ENCODE measurements at places on chromosomes 4 and X.

DNA sequence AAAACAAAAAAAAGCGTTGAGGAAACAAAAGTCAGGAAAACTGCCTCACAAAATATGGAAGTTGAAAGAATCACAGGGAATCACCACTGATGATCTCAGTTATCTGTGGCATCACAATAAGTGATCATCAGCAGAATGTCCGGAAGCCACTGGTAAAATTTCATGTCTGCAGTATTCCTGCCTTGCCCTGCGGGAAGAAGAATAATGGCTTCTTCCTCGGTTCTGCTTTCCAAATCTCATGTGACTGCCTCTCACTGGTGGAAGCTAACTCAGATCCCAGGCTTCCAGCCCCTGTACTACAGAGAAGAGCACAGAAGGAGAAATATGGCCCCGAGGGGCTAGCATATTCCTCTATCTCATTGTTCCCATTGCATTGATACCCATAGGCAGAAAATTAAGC is 12.7 kb upstream of the ZNF330 start:
- no peak for DNase-seq

DNA sequence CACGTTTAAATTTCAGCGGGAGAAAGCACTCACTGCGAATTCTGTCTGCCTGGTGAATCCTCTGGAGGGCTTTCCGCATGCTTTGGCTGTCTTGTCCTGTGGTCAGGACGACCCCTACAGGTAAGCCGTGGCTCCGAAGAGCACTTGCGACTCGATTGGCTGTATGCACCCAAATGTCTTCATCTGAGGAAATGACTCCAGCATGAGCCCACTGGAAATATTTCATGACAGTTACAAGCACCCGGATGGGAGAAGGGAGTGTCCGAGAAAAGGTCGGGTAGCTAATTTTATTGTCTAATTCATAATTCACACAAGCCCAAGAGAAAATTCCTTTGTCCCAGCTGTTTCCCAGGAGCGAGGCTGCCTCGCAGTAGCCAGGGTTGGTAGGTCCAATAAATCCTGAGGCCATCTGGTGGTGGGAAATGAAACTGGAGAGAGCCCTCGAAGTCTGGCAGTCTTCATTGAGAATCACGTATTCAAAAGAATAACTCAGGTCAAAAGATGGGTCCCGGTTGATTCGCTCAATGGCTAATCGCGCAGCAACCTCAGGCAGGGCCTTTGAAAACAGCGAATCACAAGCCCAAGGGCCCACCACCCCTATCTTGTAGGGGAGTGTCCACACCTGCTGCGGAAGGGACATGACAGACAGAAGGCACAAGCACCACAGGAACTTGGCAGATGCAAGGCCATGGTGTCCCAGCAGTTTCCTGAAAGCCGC is 6.6 kb downstream of the GUCY2F start:
- no peak for DNase-seq

- DNase-seq = no peak
These were observed 279.0 kb downstream of the CFAP47 start for GRCh38 chrX:36198575-36198974.

- no peak for DNase-seq
These were observed 14.5 kb upstream of the LRBA start for GRCh38 chr4:151029537-151029936.

DNA sequence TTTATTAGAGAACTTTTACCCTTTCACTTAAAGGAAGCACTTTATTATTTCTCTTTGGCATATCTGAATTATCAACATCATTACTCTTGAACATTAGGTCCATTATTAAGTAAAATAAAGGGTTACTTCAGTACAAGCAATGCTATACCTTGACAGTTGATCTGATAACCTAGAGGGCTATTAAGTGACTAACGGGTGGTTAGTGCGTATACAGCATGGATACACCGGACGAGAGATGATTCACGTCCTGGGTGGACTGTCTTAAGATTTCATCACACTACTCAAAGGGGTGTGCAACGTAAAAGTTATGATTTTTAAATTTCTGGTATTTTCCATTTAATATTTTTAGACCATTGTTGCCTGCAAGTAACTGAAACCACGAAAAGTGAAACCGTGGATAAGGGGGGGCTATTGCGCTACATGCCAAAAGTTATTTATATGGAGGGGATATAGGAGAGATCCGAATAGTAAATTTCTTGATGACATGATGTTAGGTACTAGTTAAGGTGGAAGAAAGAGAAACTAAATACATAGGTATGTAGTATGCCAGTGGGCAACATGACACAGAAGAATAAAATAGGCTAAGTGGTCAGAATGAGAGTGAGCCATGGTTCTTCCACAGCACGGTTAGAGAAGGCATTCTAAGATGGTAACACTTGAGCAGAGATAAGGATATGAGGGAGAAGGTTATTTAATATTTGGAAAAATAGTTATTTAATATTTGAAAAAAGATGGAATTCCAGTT is 230.8 kb upstream of the ANKRD50 start:
- no peak for DNase-seq

DNA sequence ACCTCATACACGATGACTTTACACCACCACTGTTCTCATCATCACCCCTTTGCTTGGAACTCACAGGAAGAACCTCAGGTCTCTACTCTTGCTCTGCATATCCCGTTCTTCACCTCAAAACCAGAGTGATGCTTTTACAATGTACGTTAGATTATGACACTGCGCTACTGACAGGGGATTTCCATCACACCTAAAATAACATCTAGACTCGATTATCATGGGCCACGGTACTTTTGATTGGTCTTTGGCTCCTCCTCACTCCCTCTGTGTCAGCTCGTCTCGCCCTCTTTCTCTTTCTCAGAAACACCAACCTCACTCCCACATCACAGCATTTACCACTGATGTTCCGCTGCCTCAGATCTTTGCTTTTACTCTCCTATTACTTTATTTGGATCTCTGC is 172.4 kb downstream of the TLL1 start:
- DNase-seq = no peak

- DNase-seq = no peak
These were observed 141.1 kb upstream of the NDST3 start for GRCh38 chr4:117893207-117893606.

- no peak for DNase-seq
These were observed 23.7 kb downstream of the ACSL1 start for GRCh38 chr4:184801781-184802696.

DNA sequence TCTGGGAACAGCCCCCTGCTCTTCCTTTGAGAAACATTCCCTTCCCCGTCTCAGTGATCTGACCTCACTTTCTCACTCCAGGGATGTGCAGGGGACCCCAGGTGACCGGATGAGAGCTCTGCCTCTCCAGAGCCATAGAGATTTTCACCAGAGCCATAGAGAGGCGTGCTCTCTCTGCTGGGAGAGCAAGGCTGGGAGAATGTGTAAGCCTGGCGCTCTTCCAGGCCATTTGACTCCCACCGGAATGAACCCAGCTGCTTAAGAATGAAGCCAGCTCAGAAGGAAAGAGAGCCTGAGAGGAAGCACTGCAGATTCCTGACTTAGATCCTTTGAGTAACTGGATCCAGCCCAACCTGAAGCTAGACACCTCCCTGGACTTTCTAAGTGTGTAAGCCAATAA is 106.4 kb downstream of the DHX15 start:
- DNase-seq = no peak

DNA sequence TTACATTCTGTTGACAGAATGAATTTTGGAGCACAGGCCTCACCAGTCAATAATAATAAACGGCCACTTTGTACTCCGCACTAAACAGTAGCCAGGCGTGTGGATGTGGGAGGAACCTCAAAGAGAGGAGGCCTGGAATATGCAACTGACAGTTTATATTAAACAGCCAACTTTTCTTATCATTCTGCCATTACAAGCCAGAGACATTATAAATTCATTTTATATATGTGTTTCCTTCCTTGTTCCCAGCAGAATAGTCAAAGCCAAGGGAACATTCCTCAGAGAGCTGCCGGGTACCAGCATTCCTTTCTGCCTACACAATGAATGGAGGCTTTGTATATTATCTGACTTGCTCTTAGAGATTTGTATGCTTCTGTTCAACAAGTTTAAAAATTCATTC is 436.5 kb upstream of the FTHL17 start:
- DNase-seq = no peak

- DNase-seq = no peak
These were observed 59.0 kb downstream of the SEL1L3 start for GRCh38 chr4:25803720-25804225.

- no peak for DNase-seq
These were observed 26.6 kb upstream of the HS3ST1 start for GRCh38 chr4:11455201-11455835.

- DNase-seq = no peak
These were observed 6.0 kb downstream of the SLC2A9 start for GRCh38 chr4:10015140-10015753.

GRCh38 chr4:152628128-152628527 is 51.7 kb downstream of the TMEM154 start:
- no peak for DNase-seq

- no peak for DNase-seq
These were observed 195.4 kb upstream of the PPP1R2C start for GRCh38 chrX:42973321-42973720.

GRCh38 chr4:11209826-11210225 is 218.9 kb downstream of the HS3ST1 start:
- no peak for DNase-seq

DNA sequence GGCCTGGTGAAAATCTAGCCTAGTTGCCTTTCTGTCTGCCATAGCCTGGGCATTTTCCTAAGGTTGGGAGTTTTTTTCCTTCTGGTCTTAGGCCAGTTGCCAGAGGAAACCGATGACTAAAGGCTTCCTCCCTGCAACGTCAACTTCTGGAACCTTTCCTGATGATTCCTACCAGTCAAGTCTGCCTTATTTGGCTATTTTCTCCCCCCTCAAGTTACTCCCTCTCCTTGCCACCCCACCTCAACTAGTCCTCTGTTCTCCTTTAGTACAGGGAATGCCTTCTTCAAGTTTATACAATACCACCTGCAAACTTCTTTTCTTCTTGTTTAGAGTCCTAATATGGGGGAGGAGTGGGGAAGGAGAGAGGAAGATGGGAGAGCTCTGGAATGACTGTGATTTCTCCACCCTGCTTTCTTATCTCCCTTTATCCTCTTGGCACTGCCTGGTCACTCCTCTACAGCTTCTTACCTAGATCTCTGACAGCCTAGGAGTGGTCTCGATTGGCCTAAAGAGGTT is 10.6 kb downstream of the MSN start:
- no peak for DNase-seq

DNA sequence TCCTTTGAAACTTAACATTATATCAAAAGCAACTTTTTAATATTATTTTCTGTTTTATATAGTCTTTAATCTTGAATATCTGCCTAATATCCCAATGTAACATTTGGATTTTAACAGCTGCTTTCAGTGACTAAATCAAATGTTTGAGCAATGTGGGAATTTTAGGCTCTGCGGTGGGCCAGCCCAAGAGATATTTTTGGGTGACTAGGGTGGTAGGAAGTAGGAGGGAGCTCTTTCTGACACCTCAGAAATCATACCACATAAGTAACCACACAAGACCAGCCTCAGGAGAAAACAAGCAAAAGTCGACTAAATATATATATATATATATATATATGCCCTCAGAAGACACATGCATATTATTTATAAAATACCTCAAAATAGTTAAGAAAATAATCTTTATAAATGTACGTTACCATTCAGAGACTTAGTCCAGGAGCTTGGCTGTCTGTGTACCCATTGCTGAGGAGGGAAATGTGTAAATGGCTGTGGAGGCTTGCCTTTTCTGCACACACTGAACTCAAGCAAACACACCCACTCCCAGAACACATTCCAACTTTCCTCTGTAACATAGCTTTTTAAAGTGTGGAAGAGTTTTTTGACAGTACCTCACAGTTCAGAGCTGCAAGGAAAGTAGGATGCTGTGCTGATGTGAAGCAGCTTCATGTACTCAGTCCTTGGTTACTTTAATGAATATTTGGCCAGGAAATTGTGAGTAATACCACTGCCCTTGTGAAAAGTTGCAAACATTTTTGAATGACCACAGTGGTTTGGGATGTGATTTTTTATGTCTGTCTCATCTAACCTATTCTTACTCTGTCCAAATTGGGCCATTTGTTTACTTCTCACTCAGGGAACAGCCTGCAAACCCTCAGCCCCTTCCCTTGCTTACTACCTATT is at the start of gene RTL3:
RTL3 (minus strand) TSS at position 484 of the 900 bp plus-strand sequence. CDS start 908 bp downstream, outside the sequence.
- no peak for DNase-seq

Data from T-helper 17 cell (primary cell).